ENCODE measurements at places on chromosomes 3 and 15.
A peak's percentile ranks its signal among the peaks of the same experiment; 100 is the strongest.

GRCh38 chr15:62120776-62121175 lies 44.3 kb downstream of the C2CD4B start:
- no peak for DNase-seq

- peak; percentile 86 for DNase-seq
These were observed 46.2 kb downstream of the TPRA1 start for GRCh38 chr3:127544192-127544802.

DNA sequence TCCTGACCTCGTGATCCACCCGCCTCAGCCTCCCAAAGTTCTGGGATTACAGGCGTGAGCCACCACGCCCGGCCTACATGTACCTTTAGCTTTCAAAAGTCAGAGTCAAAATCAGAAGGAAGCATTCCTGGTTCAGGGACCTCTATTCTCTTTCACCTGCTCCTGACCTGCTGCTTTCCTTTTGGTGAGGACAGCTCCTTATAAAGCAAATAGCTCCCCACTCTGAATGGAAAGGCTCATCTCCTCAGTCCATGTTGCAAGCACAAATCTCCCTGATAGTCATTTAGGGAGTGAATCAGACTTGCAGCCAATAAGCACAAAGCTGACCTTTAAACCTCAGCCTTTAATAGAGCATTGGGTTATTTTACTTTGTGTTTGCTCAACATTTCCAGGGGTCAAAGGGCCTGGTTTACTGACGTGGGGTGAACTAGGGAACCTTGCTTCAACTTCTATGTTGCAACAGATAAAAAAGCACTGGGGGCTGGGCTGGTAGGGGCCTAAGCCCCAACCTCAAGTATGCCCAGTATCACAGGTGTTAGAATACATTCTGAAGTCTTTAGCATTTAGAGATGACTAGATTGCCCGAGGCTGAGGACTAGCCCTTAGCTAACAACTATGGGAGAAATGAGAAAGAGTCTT lies 43.1 kb downstream of the THRB start:
- no peak for DNase-seq

DNA sequence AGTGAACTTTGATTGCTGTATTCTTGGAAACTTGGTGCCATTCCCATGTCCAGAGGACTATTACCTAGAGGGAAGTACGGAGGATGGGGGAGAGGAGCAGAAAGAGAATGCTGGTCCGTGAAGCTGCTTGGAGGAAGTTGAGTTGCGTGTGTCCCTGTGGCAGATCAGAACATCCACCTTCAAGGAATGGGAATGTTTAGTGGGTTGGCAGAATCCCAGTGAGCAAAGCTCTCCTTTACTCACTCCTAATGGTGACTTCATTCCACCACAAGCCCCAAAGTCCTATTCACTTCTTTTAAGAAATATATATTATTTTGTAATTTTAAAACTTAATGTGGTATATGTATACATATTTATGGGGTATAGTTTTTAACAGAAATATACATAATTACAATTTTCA lies 247.8 kb upstream of the FEZF2 start:
- no peak for DNase-seq

- DNase-seq, result no peak
These were observed 10.6 kb upstream of the SLC25A36 start for GRCh38 chr3:140931016-140931454.

DNA sequence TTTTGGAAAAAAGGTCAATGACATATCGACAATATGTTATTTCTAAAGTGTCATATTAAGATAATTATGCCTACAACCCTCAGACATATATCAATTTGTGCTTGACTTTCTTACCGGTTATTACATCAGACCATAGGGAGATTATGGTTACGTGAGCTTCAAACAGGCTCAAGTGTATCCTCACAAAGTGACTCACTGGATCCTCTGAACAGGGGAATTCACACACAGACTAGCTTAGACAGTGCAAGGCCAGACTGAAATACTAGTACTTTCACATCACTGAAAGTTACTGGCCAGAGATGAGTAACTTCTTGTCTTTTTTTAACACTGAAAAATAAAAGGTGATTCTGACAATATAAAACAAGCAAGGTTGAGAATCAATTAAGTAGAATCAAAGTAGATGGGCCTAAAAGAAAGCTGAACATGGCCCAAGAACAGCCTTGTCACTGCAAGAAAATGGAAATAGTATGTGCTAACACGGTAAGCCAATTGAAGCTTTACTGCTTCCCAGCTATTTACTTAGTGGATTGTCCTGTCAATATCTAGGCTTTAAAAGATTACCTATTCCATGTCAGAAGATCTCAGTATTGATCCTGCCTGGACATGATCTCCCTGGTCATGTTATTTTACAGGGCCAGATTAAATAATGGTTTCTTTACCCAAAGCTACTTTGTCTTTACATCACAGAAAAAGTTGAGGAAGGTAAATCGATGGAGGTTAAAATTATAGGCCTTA lies 848.6 kb downstream of the ROBO1 start:
- DNase-seq, result no peak

DNA sequence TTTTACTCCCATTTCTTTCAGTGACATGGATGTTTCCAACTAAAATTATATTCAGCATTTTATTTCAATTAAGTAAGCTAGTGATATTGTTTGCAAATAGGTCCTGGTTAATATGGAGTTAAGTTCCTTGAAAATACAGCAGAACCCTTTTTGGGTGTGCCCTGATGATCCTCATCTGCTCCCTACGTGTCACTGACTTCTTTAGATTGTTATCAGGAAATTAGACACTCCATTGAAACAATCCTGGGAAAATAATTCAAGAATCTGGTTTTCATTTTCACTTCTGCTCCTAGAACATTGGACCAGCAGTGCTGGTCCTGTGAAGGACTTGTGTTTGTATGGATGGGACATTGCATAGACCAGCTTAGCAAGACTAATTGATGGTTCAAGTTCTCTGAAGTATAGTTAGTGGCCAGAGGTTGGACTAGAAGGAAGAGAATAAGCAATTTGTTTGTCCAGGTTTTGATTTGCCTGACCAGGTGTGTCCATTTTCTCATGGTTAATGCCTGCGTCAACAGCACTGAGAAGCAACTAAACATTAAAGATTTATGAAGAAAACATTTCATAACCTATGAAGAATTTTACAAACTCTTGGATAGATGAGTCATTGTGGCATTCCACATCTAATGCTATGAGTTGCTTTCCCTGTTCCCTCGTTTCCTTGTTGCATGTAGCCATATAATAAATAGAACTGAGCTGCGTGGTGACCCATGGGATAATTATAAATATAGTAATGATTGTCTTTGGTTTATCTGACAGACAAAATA lies 95.8 kb downstream of the ZPLD1 start:
- DNase-seq, result no peak

DNA sequence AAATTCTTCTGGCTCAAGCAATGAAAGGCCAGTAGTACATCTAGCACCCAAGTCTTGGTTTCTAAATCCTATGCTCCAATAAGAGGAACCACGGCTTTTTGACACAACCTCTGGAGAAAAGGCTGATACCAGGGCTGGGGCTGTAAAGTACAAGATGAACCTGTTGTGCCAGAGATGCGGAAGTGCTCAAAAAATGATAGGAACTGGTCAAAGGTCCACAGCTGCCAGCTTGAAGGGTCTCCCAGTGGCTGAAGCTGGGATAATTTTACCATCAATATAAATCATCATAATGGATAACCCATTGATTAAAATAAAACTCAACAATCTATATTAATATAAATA lies 558 bp upstream of the NCEH1 start:
- no peak for DNase-seq

GRCh38 chr15:29669823-29670222 lies 152.4 kb downstream of the TJP1 start:
- no peak for DNase-seq

- no peak for DNase-seq
These were observed 155.2 kb downstream of the FBLN2 start for GRCh38 chr3:13704174-13704573.

DNA sequence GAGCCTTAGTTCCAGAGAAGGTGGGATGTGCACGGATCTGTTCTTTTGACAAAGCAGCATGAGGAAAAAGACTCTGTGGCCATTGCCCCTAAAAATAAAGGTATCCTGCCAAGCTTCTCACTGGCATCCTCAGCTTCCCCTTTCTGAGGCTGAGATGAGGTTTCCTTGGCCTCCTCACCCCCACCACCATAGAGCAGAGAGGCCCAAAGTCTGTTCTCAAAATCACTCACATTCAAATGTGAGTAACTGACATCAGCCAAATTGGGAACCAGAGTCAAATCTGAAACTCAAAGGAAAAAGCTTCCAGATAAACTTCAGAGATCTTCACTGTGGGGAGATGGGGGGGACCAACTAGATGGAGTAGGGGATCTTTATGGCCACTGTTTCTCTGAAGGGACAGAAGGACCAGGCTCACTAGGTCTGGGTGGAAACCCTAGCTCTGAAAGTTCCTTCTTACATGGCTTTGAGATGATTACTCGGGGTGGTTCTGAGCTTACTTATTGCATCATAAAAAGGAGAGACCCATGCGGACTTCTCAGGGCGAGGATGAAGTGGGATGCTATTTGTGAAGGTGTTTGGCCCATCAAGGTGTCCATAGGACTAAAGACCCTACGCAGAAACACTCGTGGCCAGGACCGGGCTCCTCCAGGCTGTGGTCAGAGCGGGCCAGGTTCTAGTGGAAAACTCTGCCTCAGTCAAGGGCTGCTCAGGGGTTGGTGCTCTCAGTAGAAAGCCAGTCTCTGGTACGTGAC lies 61.5 kb upstream of the MEF2A start:
- no peak for DNase-seq
